Immature natural killer cell (primary cell): ENCODE measurements at places on chromosomes 5 and 9. TPM values are rescaled to one million over a fixed set of nuclear protein-coding genes. Genes with fewer than 3 reads are reported as not detected.

Gene NDFIP1
- polyA plus RNA-seq = 46.7 TPM

Gene ATP6V0E1
- 485 TPM for polyA plus RNA-seq

Gene RANBP3L
- polyA plus RNA-seq = not detected

Gene ORM1
- not detected for polyA plus RNA-seq

Gene GARIN3
- polyA plus RNA-seq = not detected

Gene PCDHGA3
- 0.11 TPM for polyA plus RNA-seq

Gene FGFR4
- polyA plus RNA-seq = not detected

Gene MARCOL
- not detected for polyA plus RNA-seq
